ENCODE measurements at places on chromosomes 1 and 21.

- DNase-seq, result no peak
Measured at GRCh38 chr1:35726450-35727433, 8.1 kb upstream of the C1orf216 start.

DNA sequence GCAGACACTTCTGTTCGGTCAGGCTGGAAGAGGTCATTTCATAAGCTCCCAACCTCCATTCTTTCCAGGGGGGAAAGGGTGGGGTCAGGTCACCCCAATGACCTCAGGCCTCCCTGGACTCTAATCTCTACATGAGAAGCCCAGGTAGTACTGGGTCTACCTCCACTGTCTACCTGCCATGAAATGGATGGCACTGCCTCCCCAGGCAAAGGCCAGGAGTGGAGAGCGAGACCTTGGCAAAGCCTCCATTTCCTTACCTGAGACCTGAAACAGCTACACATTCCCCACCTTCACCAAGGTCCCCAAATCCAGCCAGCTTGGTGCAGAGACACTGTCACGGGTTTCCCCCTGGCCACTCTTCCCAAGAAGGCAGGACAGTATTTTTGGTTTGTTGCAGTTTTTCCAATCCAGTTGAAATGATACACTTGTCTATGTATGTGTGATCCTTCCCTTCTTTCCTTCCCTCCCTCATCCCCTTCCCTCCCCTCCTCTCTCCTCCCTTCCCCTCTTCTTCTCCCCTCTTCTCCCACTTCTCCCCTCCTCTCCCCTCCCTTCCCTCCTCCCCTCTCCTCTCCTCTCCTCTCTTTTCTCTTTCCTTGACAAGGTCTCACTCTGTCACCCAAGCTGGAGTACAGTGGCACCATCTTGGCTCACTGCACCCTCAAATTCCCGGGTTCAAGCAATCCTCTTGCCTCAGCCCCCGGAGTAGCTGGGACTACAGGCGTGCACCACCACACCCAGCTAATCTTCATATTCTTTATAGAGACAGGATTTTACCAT, 16.1 kb downstream of the BTG2 start:
- DNase-seq, result no peak

- no peak for DNase-seq
Measured at GRCh38 chr1:81775510-81775909, 25.2 kb upstream of the ADGRL2 start.

- no peak for DNase-seq
Measured at GRCh38 chr1:10324627-10325026, 74.2 kb upstream of the PGD start.

GRCh38 chr1:19416921-19417470, 68.3 kb downstream of the CAPZB start:
- no peak for DNase-seq

DNA sequence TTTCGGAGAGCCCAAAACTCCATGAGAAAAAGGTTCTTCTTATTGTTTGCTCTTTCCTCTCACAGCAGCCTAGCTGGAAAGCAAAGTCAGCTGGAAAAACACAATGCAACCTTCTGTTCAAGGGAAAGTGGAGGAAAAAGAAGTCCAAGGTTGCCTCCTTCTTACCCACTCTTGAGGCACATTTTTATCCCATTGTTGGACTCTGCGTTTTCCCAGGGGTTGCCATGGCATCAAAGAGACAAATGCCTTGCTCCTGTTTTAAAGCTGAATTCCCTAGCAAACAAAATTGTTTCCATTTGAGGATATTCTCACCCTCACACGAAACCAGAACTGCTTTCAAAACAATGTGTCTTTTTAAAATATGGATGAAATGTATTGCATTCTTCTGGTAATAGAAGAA, 45.1 kb upstream of the PALMD start:
- no peak for DNase-seq

DNA sequence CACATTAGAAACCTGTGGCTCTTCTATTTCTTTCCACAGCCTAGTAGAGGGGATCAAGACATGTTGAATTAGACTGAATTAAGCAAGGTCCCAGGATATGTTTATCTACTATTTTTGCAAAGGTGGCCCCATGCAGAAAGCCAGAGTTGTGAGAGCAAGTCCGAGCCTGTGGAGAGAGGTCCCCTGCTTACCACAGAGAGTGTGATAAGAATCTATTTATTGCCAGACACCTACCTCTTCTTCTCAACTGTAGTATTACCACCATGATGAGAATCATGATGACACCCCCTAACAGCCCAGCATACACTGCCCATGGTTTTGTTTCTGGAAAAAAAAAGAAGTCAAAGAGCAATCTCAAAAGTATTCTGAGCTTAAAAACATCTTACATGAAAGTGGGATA, 23.0 kb downstream of the SLAMF1 start:
- DNase-seq, result no peak

- no peak for DNase-seq
Measured at GRCh38 chr1:204589409-204590038, 73.3 kb downstream of the MDM4 start.

DNA sequence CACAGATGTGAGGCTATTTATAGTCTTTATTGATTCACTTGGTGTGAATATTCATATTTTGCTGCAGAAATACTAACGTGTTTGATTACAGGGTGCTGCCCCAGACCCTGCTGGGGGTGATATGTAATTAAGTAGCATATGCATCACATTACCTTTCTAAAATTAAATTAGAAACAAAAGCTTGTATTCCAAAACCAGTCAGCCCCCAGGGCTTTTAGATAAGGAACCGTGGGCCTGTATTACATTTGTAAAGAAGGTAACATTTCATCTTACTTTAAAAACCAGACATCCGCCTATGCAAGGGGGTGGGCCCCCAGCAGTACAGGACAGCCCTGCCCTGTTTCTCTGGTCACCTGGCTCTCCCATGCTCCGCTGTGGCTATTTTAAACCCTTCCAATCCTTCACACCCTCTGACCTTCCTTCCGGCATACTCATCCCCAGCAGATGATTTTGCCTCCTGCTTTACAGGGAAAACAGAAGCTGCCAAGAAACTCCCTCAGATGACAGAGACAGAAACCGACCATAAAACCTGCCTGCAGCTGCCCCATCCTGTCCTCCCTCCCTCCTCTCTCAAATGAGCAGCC, 22.0 kb upstream of the KCNC4 start:
- no peak for DNase-seq

DNA sequence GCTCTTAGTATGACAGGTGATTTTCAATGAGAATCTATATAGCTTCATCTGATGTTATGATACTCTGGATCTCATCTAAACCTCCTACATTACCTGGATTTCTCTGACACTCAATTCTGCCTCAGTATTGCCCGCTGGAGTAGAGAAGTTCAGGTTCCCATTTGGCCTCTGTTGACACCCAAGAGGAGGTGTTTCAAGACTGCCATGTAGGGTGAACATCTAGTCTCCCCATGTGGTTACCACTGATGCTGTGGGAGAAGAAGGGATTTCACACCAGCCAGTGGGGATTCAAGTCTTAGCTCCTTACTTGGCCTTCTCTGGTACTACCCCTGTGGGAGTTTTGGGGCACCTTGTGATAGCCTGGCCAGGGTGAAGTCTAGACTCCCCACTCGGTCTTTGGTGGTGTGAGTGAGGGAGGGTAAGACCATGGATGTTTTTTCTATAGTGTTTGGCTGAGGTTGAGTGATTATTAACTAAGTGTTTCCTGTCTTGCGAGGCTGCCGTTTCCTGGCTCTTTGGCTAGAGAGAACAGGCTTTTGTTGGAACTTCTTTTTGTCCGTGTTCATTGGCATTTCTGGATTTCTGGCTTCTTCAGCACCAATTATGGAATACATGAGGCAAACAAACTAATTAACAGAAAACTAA, 90.7 kb downstream of the RHOU start:
- no peak for DNase-seq

GRCh38 chr1:46065405-46065804, 67.0 kb downstream of the PIK3R3 start:
- DNase-seq, result no peak

DNA sequence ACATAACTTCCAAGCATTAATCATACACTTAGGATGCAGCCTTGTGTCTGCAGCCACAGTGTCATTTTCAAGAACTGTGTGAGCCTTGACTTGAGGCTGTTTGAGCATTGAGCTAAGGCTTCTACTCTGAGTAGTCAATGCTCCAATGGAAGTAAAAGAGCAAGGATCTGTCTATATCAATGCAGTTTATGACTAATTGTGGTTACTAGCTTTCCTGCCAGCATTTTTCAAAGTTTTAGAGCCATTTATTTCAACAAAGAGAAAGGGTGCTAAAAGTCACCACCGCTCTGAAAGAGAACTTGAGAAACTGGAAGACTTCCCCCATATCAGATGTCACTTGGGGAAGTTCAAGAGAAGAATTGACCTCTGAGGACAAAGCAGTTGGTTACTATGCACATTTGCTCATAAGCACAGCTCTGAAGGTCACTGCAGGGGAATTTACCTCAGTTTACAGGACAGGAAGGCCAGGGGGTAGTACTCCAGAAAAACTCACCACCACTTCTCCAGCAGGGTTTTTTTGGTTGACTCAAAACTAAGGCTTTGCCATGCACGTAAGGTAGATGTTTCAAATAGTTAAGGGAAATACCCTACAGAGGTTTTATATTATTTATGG, 24.5 kb upstream of the RGS1 start:
- no peak for DNase-seq

DNA sequence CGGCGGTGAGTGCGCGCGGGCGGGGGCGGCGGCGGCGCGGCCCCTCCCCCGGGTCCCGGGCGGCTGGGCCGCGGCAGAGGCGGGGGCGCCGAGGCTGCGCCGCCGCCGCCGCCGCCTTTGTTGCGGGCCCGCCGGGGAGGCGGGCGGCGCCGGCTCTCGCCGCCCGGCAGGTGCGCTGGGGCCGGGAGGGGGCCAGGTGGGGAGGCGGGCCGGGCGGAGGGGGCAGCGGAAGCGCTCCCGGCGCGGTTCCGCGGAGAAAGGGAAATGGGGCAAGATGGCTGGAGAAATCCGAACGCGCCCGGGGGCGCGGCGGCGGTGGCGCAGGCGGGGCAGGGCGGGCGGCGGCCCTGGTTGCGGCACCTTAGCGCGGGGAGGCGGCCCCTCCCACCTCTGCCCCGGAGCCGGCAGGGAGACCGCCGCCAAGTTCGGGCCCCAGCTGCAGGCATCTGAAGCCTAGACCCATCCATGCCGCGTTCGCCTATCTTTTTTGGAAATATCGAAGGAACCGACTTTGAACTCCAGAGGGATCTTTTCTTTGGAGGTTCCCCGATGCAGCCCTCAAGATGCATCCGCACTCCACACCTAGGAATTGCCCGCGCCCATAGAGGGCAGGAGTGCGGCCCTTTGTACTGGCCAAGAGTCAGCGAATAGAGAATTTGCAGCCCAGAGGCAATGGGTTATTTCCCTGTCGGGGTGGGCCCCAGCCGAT, 479 bp downstream of the POGK start:
- DNase-seq, result peak; percentile 45

DNA sequence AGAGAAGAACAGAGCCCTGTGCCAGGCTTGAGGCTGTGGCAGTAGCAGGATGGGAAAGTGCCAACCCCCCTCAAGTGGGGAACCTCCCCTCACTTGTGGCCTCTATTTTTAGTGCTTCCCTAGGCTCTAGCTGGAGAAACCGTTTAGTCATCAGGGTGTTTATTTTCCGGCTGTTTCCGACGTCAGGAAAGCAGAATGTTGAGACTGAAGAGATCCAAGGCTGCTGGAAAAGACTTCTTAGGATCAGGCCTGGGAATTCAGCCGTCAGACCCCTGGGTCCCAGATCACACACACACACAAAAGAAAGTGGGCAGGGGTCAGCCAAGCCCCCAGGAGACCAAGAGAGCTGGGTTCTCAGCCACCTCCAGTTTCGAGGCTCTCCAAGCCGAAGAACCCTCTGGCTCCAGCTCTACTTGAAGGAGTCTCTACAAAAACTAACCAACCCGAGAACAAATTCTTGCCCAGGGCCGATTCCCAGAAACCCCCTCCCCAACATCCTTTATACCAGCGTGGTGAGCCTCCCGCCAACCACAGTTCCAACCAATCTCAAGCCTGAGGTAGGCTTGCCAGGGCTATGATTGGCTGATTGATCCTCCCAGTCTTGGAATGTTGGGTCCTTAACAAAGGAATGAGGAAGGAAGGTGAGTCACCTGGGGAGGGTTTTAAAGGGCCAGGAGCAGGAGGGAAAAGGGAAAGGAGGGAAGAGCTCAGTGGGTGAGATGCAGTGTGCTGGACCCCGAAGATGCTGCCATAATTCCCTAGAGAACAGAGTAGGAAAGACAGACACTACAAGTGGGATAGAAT, 2.5 kb upstream of the MEF2D start:
- DNase-seq, result peak; percentile 83

Data from SHP77 treated with DMSO at 0.1 percent for 48 hours (cell line).